Substantia nigra (tissue), 51 donors: ENCODE measurements at places on chromosomes 6 and 20.

- DNase-seq = no peak
Measured at GRCh38 chr20:63178889-63179686, 36.8 kb downstream of the YTHDF1 start.

- DNase-seq = no peak
Measured at GRCh38 chr6:127921982-127922381, 21.1 kb upstream of the THEMIS start.

DNA sequence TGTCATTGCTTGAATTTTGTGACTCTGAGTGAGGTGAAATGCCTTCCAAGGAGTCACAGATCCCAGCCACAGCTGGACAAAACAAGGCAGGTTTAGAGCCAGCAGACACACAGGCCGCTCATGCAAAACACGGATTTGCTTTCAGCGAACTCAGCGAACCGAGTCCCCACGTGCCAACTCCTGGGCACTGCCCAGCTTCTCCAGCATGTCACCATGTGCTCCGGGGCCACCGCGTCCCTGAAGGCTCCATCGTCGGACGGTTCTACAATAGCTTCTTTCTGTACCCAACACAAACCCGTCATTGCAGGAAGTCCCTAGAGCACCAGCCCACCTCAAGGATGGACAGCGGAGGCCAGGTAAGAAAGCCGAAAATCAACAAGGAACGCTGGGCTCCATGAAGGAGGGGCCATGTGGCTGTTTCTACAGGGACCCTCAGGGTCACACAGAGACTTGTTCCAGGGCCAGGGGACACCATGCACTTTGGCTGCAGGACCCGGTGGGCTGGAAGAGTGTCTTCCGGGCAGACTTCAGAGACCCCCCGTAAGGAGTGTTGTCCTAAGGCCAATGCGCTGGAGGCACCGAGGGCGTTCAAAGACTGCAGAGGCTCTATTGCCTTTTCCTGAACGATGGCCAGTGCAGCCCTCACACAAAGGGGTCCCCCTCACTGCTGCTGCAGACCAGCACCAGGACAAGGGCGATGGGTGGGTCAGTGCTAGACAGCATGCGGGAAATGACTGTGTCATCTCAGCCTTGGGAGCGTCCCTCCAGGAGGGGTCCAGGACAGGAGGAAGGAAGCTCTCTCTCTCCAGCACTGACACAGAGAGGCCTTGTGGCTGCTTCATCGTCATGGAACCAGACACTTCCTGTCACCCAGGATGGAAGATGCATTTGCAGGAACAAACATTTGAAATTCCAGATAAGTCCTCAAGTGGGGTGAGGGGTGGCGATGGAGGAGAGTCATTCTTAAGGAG is 19.8 kb downstream of the DACT2 start:
- DNase-seq = no peak

DNA sequence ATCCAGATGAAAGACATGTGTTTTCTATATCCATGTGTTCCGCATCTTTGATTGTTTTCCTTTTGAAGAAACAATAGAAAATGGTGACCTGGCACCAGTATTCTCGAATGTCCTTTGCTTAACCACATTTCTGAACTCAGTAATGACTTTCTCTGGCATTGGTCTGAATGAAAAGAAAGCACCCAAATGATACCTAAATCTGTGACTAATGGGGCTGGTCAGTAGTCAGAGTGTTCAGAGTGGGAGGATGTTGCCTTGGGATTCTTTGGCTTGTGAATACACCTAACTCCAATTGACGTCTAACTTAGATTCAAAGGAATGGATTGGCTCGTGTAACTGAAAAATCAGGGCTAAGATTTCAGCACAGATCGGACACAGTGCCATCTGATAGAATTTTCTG is 27.1 kb downstream of the PARD6B start:
- DNase-seq = no peak

DNA sequence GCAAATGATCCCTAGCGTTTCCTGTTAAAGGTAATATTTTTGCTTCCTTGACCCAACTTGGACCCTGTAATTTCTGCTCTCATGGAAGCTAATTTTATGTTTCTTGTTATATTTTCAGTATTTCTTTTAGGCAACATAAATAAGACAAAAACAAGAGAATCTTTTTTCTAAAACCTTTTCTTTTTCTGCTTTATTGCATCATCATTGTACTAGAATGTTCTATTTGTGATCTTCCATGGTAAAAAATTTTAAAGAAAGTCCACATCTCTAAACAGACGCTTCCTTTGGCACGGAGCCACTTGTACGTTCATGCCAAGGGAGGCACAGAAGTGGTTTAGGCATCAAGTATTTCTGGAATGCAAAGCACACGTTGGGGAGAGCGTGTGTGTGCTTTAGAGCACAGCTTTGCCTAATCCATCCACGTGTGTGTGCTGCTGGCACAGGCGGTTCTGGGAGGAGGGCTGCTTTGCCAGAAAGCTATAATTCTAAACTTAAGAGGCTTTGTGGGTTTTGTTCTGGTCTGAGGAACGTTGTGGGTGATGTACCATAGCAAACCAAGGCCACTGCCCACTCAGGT is 98.3 kb downstream of the SASH1 start:
- DNase-seq = no peak

DNA sequence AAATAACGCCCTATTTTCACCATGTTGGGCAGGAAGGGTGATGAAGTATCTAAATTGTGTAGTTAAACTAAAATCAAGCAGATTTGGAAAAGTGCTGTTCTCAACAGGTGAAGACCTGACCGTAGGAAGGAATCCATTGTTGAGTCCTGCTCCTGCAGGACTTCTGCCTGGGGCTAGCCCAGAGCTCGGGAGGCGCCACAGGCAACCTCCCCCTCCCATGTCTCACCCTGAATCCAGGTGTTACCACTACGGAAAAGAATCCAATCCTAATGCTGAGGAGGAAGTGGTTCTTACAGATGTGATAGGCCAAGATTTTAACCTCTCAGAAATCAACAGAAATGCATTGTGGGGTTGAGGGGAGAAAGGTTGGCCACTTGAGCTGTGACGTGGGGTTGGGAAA is 30.2 kb downstream of the RAB22A start:
- DNase-seq = no peak

DNA sequence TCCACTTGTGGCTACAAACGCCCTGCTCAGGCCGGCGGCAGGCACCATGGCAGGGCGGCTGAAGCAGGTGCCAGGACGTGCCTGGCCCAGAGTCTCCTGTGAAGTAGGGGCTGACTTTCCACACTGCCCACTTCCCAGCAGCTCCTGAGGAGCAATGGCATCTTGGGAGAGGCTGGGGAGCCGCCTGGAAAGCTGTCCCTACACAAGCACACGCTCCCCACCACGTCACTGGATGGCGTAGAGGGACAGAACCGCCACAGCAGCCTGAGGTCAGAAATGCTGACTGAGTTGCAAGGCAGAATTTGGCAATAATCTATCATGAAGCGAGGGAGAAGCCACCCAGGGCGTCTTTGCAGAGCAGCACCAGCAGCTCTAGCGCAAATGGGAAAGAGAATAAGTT is 86.3 kb downstream of the NINL start:
- no peak for DNase-seq

- no peak for DNase-seq
Measured at GRCh38 chr6:28758046-28758817, 165.6 kb downstream of the TRIM27 start.
